ENCODE measurements at places on chromosomes 4 and X.

GRCh38 chr4:80071604-80072227 is 1.3 kb downstream of the ANTXR2 start:
- DNase-seq: no peak

DNA sequence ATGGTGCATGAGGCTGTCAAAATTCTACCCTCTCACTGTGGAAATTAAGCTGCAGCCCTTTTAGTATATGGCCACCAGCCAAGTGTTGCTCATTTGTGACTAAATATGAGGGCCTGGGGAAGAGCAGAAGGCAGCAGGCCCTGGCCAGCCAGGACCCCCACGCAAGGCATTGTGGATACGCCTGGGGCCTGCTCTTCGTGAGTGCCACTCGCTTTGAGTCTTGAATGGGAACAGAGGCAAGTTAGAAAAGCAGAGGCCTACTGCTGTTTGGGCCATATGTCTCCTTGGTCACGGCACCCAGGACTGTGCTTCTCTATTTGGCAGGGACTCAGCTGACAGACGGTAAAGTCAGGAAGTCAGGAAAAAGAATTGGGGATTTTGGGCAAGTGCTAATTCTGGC is 10.9 kb downstream of the RTL5 start:
- DNase-seq: no peak

GRCh38 chr4:11049001-11049400 is 364.4 kb upstream of the CLNK start:
- DNase-seq: no peak

DNA sequence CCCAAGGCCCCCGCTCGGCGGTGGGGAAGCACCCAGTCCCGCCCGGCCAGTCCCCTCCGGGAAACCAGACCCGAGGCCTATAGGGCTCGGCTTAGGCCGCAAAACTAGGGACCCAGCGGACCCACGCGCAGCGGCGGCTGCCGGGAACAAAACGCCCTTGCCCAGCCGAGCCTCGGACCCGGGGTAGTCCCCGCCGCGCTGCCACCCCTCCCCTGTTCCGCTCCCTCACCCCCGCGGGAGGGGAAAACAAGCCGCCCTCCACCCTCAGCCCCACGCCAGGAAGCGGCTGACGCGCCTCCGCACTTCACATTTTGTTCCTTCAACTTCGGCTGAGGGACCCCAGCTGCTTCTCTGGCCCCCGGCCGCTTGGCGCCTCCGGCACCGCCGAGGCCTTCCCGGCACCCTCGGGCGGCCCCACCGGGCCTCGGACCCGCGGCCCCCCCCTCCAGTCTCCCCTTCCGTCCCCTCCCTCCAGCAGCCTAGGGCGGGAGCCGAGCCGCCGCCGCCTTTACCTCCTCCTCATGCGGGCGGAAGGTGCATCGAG is 694 bp downstream of the PDS5A start:
- DNase-seq: peak; percentile 19

DNA sequence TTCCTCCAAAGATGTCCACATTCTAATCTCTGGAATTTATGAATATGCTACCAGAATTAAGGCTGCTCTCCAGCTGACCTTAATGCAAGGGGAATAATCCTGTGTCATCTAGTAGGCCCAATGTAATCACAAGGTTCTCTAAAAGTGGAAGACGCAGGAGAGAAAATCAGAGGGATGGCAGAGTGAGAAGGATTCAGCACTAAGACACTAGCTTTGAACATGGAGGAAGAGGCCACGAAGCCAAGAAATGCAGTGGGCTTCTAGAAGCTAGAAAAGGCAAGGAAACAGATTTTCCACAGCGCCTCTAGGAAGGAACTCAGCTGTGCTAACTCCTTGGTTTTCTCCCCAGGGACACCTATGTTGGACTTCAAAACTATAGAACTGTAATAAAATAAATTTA is 240.7 kb upstream of the TRAM1L1 start:
- DNase-seq: no peak

DNA sequence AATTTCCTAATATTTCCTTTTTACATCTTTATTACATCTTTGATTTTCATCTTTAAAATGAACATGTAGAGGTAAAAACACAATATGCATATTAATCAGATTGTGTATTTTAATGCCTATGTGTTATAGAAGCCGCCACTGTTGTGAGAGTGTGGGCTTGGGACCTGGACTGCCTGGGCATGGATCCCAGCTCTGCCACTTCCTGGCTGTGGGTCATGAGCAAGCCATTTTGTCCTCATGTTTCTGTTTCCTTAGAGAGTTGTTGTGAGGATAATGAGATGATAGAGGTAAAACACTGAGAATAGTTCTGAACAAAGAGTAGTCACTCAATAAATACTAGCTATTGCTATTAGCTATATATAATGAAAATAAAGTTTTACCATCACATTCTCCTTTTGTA is 38.4 kb upstream of the SCOC start:
- DNase-seq: no peak

DNA sequence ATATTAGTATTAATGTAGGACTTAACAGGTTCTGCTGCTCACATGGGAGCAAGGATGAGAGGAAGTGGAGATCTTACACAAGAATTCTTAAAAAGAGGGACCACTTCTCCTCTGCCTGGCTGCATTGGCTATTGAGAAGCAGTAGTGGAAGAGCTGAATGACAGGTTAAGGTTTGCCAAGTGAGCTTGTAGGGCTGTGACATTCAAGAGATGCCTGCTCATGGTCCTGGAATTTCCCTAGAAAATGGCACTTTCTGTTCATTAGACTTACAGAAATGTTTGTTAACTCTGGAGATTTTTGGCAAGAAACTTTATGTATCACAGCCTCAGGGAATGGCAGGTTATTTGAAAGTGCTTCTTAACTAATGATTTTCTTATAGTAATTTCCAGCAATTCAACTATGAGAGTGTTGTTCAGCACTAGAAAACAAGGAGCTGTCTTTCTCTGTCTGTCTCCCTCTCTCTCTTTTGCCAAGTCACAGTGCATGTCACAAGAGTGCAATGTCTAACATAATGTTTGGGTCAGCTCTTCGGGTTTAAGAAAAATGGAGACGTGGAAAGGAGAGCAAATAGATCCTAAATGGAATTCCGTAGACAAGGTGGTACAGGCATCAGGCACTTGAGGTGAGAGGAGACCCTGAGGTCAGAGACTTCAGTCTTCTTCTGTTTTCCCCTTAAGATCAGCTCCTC is 8.3 kb upstream of the NAP1L5 start:
- DNase-seq: no peak

DNA sequence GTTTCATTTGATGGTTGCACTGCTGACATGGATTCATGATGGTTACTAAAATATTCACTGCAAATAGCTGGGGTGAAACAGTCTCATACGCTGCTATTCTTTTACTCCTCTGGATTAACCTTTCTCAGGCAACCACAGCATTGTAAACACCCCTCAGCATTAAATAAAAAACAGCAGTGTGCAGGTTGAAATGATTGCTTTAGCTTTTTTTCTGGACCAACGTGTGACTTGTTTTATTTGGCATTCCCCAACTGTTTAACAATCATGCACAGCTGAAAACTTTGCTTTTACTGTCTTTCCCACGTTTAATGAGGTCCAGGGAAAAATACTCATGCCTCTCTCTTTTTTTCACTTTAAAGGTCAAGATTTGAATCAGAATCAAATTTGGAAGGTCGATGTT is 490.8 kb downstream of the RAPGEF2 start:
- no peak for DNase-seq

DNA sequence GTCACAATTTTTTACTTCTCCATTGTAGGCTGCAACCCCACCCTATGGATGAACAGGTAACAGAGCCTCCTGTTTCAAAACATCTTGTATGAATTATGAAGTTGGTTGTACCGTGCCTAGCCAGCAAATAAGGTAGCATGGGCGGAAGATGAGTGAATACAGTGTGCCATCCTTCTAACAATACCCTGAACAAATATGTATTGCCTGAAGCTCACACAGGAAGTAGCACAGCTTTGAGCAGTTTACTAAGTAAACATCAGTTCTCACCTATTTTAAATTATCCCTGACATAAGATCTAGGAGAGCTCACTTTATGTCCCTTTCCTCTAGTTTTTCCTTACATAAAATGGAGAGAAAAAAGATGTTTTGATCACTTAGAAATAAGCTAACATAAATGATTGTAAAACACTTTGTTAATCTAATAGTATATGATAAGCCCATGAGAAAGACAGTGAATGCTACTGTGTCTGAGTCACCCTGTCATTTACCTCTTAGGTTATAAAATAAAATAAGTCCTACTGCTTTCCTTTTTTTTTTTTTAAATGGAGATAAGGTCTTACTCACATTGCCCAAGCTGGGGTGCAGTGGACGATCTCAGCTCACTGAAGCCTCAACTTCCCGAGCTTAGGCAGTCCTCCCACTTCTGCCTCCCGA is 36.6 kb downstream of the GRSF1 start:
- no peak for DNase-seq

- no peak for DNase-seq
Observed at GRCh38 chr4:84167564-84167963, 331.5 kb downstream of the NKX6-1 start.

- DNase-seq: no peak
Observed at GRCh38 chr4:16692046-16692445, 206.4 kb downstream of the LDB2 start.

DNA sequence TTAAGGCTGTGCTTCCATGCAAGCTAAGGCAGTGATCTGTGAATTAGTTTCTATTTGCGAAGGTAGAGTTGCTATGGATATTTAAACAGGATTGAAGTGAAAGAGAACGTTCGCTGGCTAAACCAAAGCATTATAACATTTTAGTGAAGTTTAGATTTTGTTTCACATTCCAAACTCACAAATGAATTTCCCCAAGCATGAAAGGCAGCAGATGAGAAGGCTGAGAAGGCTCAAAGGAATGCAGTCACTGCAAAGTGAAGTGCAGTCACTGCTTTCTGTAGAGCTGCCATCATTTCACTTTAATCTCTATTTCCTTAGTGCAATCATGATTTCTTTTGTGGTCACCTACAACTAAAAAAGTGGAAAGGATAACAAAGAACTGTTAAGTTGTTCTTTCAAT is 334.7 kb upstream of the NR3C2 start:
- DNase-seq: no peak

DNA sequence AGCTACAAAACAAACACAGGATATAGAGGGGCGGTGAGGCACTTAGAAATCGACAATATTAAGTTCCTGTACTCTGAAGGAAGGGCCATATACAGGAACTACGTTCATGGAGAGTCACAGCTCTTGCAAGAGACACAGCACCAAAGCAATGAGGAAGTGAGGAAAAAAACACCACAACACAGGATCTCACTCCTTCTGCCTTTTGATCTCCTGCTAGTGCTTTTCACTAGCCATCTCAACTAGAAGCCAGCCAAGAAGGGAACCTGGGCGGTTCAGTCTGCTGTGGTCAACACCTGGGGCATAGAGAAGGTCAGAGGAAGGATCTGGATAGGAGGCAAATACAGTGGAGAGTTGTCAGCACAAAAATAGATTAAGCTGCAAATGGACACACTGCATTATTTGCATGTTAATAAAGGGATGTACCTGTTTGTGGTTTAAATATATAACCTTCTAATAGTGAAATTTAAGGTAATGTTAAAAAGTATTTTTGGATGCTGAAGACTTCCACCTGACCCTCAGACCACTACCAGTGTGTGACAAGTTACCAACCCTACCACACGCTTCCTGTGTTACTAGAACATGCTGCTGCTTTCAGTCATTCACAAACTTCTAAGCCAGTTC is 104.6 kb downstream of the DTHD1 start:
- peak; percentile 2 for DNase-seq

GRCh38 chr4:60923075-60923474 is 277.1 kb upstream of the ADGRL3 start:
- no peak for DNase-seq

GRCh38 chr4:16225863-16226815 is at the start of gene TAPT1:
TAPT1 (minus strand) TSS chr4:16226471; CDS start chr4:16226457, 14 bp downstream.
- DNase-seq: peak; percentile 77

DNA sequence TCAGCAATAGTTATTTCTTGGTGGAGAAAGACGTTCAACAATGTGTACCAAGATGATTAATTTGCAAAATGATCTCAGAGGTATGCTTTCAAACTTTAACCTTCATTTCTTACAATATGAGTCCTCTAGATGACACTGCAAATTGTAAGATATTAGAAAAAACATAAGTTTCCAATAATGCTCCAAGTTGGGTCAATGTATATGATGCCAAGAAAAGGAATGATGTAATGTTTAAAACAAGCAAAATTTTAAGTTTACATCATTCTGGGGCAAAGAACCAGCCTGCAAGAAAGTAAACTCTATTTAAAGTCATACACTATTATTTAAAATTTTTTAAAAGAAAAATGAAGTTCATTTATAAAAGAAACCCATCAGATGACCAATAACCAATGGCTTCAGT is 56.1 kb downstream of the PRSS12 start:
- no peak for DNase-seq

DNA sequence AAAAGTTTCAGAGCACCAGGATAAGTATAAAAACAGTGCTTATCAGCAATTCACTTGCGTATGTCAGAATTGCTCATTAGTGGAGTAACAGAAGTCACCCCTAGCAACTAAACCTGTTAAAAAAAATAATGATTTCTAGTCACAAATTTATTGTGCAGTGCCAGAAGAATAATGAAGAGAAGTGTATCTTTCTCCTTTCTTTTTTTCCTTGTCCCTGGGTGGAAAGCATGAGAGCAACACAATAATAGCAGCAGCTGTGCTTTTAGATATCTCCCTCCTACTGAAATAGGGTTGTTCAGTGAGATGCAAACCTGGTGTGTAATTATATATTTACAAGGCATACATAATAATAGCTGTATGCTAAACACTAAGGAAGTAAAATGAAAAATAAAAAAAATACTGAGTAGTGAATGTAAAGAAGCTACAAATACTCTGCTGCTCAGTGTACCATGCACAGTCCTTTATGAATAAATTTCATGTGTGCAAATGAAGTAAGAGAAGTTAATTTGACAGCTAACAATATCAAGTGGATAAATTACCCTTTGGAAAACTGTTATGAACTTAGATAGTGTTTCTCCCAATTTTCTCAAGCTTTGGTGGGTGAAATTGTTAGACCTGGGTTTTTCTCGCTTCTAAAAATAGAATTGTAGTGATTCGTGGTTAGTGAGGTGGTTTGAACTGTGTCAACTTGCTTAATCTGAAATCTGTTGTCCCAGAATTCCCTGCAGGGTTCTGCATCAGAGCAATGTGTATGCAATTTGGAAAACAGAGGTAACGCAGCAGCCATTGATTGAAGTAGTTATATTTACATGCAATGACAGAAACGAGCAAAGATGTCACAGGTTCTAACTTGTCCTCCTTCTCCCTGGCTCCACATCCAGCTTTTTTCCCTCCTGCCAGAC is 125.7 kb upstream of the NDST3 start:
- no peak for DNase-seq

DNA sequence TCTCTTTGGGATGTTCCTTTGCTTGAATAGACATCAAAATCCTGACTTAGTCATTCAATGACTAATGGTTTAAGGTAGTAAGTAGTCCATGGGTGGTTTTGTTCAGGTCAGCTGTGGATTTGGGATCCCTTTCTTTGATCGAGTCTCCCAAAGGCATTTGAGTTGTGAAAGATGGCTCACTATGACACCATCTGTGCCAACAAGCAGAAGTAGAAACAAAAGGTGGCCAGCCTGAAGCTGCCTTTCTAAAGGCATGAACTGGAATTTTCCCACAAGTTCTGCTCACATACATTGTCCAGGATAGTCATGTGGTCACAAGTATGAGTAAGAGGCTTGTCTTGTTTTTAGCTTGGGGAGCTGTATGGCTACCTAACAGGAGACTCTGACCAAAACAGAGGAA is 129.9 kb downstream of the CCNG2 start:
- no peak for DNase-seq

- no peak for DNase-seq
Observed at GRCh38 chr4:80208610-80209339, 11.5 kb downstream of the PRDM8 start.

- no peak for DNase-seq
Observed at GRCh38 chr4:54058171-54058570, 6.2 kb downstream of the CHIC2 start.
